ENCODE measurements at places on chromosomes 12 and 14.

DNA sequence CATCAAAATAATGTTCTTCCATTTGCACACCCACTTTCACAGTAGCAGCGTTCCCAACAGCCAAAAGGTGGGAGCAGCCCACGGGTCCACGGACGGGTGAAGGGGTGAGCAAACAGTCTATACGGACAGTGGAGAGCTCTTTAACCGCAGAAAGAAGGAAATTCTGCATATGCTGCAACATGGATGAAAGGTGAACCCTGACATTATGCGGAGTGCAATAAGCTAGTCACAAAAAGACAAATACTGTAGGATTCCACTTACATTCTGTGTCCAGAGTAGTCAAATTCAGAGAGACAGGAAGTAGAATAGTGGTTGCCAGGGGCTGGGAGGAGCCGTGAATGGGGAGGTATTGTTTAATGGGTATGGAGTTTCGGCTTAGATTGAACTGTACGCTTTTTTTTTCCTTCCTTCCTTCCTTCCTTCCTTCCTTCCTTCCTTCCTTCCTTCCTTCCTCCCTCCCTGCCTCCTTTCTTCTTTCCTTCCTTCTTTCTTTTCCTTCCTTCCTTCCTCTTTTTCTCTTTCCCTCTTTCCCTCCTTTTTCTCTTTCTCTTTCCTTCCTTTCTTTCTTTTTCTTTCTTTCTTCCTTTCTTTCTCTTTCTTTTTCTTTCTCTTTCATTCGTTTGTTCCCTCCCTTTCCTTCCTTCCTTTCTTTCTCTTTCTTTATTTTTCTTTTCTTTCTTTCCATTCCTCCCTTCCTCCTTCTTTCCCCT, 15.8 kb upstream of the ANKRD9 start:
- DNase-seq, result no peak

- no peak for DNase-seq
Measured at GRCh38 chr14:35412272-35413056, 7.9 kb upstream of the NFKBIA start.

DNA sequence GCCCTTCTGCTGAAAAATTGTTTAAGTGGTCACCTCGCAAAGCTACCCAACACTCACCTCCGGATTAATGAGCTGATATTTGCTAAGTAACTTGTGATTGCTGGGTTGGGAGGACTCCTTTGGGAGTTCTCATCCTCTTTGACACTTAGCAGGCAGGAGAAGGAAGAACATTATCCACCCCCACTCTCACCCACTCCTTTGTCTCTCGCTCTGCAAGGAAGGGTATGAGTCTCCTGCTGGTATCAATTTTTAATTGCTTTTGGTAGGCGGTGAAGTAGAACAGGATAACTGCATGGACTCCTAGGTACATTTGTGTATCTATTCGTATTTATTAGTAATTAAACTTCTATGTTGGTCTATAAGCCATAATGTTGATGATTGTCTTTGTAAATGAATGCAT, 6.9 kb upstream of the ABHD12B start:
- no peak for DNase-seq

DNA sequence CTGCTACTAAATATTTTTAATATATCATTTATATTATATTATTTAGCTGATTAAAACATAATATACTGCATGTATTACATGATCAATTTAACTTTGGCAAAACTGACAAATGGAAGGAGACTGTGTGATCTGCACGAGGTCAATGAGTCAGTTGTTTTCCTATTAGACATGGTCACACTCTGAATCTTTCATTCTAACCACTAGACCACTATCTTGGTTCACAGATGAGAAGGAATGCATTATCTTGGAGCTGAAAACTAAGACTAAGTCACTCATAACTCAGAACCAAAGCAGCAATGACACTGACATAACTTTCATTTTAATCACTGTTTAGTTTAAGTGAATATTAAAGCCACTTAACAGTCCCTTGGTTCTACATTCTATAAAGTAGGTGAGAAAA, 37.4 kb downstream of the GNPTAB start:
- no peak for DNase-seq

DNA sequence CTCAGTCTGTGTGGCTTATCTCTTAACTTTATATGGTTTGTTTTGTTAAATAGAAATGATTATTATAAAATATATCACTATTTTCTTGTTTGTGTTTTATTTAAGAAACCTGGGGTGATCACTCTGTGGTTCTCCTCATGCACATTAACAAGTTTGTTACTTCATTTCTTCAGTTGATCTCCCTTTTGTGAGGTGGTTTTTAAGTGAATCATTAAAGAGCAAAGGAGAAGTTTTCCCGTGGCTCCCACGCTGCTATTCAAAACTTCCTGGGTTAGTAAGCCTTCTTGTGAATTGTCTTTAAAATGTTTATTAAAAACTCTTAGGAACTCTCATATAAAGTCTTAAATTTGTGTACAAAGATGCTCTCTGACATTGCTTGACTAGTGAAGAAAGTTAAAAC, 11.8 kb downstream of the ADIPOR2 start:
- DNase-seq, result no peak

- DNase-seq, result no peak
Measured at GRCh38 chr14:70398706-70399431, 18.0 kb downstream of the SYNJ2BP start.

- no peak for DNase-seq
Measured at GRCh38 chr12:74319886-74320285, 217.7 kb upstream of the ATXN7L3B start.

GRCh38 chr12:44771485-44772021, 104.6 kb downstream of the NELL2 start:
- no peak for DNase-seq

DNA sequence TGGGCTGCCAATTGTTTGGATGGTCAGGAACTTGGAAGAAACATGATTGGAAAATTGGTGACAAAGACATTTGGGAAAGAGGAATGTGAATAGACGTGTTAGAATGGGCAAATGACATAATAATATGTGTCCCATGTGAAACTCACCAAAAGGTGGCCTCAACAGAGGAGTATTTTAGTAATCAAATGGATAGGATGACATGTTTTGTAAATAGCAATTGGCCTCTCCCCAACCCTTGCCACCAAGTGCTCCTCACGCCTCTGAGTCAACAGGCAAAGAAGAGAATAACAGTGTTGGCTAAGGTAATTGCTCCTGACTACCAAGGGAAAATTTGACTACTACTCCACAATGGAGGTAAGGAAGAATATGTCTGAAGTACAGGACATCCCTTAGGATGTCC, 81.4 kb downstream of the ATXN7L3B start:
- no peak for DNase-seq

DNA sequence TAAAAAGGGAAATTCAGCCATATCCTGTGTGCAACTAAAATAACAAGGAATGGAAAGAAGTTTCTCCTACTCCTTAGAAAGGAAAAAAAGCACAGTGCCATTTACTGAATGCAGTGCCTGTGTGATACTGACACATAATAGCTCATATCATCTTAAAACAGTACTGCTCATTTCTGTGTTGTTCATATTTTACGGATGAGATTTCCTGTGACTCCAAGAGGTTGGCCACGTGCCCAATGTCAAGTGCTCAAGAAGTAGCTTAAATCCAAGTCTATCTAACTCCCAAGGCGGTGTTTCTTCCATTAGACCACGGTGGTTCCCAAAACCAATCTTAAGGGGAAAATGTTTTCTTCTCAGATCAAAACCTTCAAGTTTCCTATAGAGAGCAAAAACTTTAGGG, 20.0 kb downstream of the MAP3K9 start:
- DNase-seq, result no peak

GRCh38 chr14:76900682-76901081, 74.5 kb downstream of the LRRC74A start:
- DNase-seq, result no peak

DNA sequence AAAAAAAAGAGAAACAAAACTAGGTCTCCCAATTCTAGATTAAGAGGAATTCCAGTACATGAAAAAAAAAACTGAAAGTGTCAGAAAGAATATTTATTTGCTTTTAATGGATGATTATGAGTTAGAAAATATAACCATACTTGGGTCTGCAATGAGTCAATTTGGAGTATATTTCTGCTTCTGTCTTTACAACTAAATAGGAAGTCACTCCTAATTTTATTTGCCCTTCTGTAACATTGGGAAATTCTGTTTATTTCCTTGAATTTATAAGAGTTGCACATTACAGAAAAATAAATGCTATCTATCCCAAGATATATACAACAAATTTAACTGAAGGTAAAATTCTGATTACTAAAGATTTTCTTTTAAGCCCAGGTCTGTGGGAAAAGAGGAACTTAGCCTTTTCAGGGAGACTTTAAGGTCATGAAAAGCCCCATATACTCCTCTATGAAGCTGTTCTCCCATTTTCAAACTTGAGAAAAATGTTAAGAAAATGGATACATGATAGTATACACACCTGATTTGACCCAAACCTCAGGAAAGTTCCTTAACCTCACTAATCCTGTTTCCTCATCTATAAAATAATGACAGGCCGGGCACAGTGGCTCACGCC, 7.2 kb downstream of the SINHCAF start:
- DNase-seq, result no peak

GRCh38 chr14:93772263-93772662, 16.0 kb downstream of the PRIMA1 start:
- peak; percentile 62 for DNase-seq

DNA sequence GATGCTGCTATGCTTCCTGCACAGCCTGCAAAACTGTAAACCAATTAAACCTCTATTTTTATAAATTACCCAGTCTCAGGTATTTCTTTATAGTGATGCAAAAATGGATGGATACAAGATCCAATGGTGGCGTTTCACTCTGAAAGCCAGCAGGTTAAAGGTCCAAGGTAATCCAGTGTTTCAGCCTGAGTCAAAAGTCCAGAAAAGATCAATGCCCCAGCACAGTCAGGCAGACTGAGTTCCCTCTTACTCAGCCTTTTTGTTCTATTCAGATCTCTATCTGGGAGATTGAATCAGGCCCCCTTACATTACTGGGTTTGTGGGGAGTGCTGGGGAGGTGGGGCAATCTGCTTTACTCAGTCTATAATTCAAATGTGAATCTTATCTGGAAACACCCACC, 464.5 kb downstream of the GXYLT1 start:
- DNase-seq, result no peak

DNA sequence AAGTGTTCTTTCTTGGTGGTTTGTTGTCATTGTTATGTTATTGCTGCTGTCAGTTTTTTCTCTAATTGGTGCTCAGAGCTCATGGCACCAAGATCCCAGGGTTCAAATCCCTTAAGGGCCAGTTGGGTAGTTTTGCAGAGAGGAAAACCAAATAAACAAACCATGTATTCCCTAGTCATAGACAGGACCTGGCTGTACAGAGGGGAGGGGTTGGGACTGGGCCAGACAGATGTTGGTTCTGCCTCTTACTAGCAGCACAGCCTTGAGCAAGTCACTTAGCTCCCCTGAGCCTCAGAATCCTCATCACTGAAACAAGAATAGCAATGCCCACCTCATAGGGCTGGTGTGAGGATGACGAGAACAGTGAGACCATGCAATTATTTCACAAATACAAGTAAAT, 53.4 kb downstream of the LTBP2 start:
- no peak for DNase-seq

- peak; percentile 63 for DNase-seq
Measured at GRCh38 chr14:77007183-77007974, 21.1 kb downstream of the IRF2BPL start.

- no peak for DNase-seq
Measured at GRCh38 chr14:67417633-67418032, 5.7 kb upstream of the PLEK2 start.

DNA sequence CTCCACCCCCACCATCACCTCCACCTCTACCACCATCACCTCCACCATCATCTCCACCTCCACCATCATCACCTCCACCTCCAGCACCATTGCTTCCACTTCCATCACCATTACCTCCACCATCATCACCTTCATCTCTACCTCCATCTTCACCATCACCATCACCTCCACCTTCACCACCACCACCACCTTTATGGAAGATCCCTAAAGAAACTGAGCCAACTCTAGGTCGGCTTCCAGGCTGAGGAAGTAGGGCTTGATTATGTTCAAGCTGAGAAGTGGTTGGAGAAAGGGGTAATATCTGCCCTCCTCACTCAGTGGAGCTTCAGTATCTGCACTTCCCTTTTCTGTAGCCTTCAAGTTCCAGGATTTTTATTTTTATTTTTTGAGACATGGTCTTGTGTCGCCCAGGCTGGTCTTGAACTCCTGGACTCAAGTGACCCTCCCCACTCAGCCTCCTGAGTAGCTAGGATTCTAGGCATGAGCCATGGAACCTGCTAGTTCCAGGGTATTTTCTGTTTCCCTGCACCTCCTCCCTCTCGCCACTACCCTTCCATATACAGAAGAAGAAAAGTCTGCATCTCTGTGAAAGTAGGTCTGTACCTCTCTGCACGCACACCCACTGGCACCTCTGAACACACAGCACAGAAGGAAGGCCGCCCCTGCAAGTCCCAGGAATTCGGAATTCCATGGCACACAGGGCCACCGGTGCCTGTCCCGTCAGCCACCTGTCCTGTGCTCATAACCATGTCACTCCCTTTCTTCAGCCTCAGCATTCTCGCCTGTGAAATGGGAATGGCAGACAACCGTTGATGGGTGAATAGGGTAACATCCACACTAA, 5.9 kb downstream of the ZBTB42 start:
- no peak for DNase-seq

DNA sequence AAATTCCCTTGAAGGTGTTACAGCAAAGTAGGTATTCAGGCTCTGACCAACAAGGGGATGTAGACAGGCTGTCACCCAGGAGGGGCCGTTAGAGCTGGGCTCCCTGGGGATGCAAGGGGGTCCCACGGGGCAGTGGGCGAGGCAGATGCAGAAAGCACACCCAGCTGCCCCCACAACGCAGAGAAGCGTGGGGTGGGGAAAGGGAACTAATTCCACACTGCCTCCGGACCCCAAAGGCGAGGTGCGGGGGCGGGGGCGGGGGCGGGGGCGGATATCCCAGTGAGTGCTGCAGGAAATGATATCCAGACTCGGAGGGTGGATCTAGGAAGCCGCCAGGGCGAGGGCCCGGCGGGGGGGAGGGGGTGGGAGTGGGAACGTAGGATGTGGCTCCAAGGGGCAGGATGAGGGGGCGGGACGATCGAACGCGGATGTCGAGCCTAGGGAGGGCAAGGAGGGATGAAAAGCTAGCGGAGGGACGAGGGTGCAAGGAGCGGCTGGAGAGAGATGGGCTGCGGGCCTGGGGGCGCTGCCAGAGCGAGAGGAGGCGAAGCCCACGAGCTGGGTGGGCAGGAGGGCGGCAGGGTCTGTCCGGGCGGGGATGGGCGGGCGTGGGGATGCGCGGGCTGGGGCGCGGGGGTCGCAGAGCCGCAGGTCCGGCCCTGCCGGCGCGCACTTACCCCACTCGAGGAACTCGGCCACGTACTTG, 874 bp downstream of the CDC42BPB start:
- DNase-seq, result peak; percentile 89

DNA sequence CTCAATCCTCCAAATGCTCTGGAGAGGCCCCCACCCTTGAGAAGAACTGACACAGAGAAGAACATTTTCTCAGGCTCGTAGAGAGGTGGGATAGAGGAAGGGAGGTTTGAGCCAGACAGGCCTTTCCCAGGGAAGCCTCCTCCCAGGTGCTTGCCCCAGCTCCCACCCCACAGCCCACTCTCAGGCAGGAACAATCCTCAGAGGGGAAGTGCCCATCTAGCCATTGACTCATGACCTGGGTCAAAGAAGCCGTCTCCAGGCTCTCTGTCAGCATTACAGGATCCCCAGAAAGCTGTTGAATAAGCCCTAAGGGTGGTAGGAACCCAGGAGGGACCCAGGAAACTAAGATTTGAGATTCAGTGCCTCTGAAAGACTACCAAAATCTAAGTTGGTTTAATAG, 3.8 kb downstream of the AQP6 start:
- DNase-seq, result no peak
